Transverse colon (tissue), 4 donors: ENCODE measurements at places on chromosomes 12 and 14. TPM values are rescaled to one million over a fixed set of nuclear protein-coding genes. Genes with fewer than 3 reads are reported as not detected.
A peak's percentile ranks its signal among the peaks of the same experiment; 100 is the strongest.

DNA sequence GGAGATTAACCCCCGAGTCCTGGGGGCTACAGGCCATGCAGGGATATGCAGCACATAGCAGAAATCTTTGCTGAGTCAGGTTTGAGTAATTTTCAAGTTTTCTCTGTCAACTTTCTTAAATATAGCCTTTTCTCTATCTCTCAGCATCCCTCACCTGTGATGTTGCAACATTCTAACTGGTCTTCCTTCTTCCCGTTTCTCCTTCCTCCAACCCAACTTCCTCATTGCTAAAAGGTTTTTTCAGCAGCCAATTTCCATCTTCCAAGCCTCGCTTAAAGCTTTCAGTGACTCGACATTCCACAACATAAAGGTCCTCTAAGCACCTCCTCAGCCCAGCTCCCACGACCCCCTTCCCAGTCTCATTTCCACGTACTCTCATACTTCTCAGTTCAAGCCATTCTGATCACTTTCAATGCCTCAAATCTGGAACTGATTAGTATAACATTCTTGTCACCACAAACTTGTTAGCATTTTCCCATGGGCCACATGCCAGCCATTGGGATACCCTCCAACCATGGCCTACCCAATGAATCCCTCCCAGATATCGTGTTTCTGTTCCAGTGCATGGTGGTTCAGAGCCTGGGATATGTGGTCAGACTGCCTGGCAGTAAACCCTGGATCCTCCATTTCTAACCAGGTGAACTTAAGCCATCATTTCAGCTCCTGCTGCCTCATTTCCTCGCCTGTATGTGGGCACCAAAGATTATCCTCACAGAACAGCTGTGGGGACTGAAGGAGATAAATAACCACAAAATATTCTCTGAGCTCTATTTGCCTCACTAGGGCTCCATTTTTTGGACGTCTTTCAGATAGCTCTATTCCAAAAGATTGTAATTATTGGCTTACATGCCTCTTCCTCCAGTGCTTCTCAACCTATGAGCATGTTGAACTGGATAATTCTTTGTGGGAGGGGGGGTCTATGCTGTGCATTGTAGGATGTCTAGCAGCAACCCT lies 65.8 kb downstream of the KCNK10 start:
- H3K27ac ChIP-seq: no peak overlapping the region
- no peaks in the 10 kb centered on the region for H3K27me3 ChIP-seq
- H3K36me3 ChIP-seq: no peaks in the 10 kb centered on the region

The RNFT2 gene
- total RNA-seq: not detected

DNA sequence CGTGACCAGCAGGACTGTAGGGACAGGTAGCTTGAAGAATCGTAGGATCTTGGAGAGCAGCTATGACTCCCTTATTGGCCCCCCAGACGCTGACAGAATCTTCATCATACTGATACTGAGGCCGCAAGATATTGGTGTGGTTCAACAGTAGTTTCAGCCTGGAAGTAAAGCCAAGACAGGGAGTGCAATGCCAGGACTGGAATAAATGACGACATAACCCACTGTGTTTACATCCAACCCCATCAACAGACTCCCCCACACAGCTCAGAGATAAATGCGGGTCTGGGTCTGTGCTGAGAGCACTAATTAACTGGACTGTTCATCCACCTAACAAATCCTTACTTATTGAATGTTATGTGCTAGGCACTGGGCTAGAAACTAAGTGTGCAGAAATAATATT lies 16.6 kb downstream of the NOXRED1 start:
- no peak for DNase-seq
- H3K4me1 ChIP-seq: no peaks in the 10 kb centered on the region
- H3K4me3 ChIP-seq: no peak overlapping the region
- H3K36me3 ChIP-seq: no peaks in the 10 kb centered on the region
- H3K27ac ChIP-seq: no peak overlapping the region

GRCh38 chr12:14810953-14811483 lies 3.0 kb downstream of the SMCO3 start:
- no peak overlapping the region for H3K4me3 ChIP-seq
- no peaks in the 10 kb centered on the region for H3K27me3 ChIP-seq
- H3K27ac ChIP-seq: no peak overlapping the region
- DNase-seq: peak; percentile 8
- no peaks in the 10 kb centered on the region for H3K36me3 ChIP-seq
- H3K4me1 ChIP-seq: no peaks in the 10 kb centered on the region

DNA sequence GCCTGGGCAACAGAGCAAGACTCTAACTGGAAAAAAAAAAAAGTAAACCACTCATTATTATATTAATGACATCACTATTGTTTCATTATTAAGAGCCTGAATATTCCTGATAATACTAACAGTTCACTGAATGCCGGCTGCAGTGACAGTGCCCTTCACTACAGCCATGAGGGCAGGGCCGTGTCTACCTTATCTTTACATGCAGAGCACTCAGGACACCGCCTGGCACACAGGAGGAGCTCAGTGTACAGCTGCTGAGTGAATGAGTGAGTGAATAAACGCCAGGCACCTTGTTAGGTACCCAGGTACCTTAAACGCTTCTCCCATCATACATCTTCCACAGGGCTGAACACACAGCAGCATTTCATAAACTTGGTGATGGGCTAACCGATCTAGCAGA lies 23.2 kb downstream of the ZFYVE1 start:
- H3K4me1 ChIP-seq: no peaks in the 10 kb centered on the region
- no peak overlapping the region for H3K4me3 ChIP-seq
- H3K36me3 ChIP-seq: no peaks in the 10 kb centered on the region
- no peaks in the 10 kb centered on the region for H3K27me3 ChIP-seq

DNA sequence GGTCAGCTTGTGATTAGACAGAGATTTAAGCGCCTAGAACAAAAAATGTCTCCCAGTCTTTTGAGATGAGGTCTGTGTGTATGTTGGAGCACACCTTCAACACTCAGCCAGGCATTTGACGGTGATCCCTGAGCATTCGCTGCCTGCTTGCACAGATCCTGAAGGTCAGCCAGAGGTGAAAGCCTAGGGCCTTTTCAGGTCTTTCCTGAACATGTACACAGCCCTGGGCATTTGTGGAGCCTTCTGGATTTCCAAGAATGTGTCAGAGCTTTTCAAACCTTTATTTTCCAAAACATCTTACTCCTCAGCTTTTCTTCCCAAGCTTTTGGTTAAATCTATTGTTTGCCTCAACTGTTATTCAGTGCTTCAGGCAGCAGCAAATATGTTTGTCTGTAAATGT lies 59.1 kb upstream of the AMN start:
- H3K27me3 ChIP-seq: no peaks in the 10 kb centered on the region
- no peaks in the 10 kb centered on the region for H3K36me3 ChIP-seq
- peaks cover 32% of the 10 kb centered on the region for H3K4me1 ChIP-seq
- H3K4me3 ChIP-seq: no peak overlapping the region

DNA sequence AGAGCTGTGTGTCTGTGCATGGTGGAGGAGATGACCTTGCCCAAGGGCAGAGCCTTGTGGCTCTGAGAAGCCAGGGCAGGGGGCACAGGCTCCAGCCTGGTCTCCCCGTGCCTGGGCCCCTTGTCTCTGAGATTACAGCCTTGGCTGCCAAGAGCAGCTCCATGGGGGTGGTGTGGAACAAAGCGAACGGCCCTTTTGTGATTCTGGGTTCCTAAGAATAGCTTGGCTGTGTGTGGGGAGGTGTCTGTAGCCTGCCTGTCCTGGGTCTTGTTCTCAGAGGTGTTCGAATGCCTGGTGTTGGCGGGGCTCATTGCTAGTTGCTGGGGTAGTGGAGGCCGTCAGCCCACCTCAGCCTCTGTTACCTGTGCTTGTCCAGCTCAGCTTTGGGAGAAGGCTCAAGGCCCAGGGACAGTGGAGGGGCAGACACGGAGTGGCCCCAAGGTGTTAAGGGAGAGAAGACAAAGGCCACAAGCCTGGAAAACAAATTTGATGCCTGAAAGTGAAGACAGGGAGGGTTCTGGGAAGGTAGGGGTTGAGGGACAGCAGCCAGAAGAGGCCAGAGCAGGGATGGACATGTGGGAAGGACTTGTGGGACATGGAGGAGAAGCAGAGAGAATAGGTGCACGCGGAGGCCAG lies 7.4 kb upstream of the MYH7 start:
- DNase-seq: no peak
- no peaks in the 10 kb centered on the region for H3K36me3 ChIP-seq
- H3K4me1 ChIP-seq: peaks cover 20% of the 10 kb centered on the region
- no peaks in the 10 kb centered on the region for H3K27me3 ChIP-seq
- H3K4me3 ChIP-seq: no peak overlapping the region

The PIWIL1 gene
- not detected for total RNA-seq

The DPPA3 gene
- total RNA-seq: not detected

The SLC6A15 gene
- 0.27 TPM for total RNA-seq

The RNASE2 gene
- not detected for total RNA-seq

The WSCD2 gene
- total RNA-seq: not detected

- H3K27ac ChIP-seq: no peak overlapping the region
- no peaks in the 10 kb centered on the region for H3K4me1 ChIP-seq
- no peaks in the 10 kb centered on the region for H3K36me3 ChIP-seq
- DNase-seq: no peak
- H3K4me3 ChIP-seq: no peak overlapping the region
- H3K27me3 ChIP-seq: no peaks in the 10 kb centered on the region
These were observed 96.2 kb upstream of the CPM start for GRCh38 chr12:69028941-69029729.

DNA sequence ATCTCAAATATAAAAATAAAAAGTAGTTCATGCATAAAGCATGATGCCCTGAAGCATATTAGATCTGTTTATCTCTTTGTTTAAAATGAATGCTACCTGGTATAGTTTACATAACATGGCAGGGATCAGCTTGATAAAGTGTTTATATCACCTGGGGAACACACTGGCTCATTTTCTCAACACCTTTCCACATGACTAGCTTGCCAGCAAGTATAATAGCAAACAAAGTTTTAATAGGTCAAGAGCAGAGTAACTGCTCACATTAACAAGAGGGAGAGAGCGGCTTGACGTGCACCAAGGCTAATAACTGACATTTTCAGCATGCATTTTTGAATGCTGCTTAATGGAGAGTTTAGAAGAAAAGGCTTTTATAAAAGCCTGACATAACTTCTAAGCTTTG lies 246.4 kb downstream of the EGLN3 start:
- H3K27me3 ChIP-seq: no peaks in the 10 kb centered on the region
- H3K4me1 ChIP-seq: no peaks in the 10 kb centered on the region

GRCh38 chr14:45698462-45699134 lies 445.6 kb upstream of the MIS18BP1 start:
- no peak overlapping the region for H3K4me3 ChIP-seq
- H3K27me3 ChIP-seq: no peaks in the 10 kb centered on the region
- DNase-seq: peak; percentile 21
- peaks cover 10% of the 10 kb centered on the region for H3K4me1 ChIP-seq
- no peak overlapping the region for H3K27ac ChIP-seq

The PTPRB gene
- 17.2 TPM for total RNA-seq

- DNase-seq: no peak
- H3K36me3 ChIP-seq: no peaks in the 10 kb centered on the region
- H3K4me3 ChIP-seq: no peak overlapping the region
- no peak overlapping the region for H3K27ac ChIP-seq
- H3K4me1 ChIP-seq: peaks cover 7% of the 10 kb centered on the region
- H3K27me3 ChIP-seq: no peaks in the 10 kb centered on the region
These were observed 54.9 kb downstream of the ATF7 start for GRCh38 chr12:53571295-53571694.

The PLEK2 gene
- 24.0 TPM for total RNA-seq
